ENCODE measurements at places on chromosomes 6 and 20.

DNA sequence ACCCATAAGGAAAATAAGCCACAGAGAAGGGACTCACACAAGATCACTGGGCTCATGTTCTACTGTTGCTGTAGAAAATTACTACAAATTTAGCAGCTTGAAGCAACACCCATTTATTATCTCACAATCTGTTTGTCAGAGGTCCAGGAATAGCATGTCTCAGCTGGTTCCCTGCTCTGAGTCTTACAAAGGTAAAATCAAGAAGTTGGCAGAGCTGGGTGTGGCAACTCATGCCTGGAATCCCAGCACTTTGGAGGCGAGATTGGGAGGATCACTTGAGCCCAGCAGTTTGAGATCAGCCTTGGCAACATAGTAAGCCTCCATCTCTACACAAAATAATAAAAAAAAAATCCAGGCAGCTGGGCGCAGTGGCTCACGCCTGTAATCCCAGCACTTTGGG, 28.5 kb upstream of the ZNF831 start:
- no peak for DNase-seq

GRCh38 chr6:168849459-168849858, 404.2 kb downstream of the THBS2 start:
- DNase-seq = no peak

GRCh38 chr20:16601047-16601446, 27.8 kb upstream of the KIF16B start:
- no peak for DNase-seq

DNA sequence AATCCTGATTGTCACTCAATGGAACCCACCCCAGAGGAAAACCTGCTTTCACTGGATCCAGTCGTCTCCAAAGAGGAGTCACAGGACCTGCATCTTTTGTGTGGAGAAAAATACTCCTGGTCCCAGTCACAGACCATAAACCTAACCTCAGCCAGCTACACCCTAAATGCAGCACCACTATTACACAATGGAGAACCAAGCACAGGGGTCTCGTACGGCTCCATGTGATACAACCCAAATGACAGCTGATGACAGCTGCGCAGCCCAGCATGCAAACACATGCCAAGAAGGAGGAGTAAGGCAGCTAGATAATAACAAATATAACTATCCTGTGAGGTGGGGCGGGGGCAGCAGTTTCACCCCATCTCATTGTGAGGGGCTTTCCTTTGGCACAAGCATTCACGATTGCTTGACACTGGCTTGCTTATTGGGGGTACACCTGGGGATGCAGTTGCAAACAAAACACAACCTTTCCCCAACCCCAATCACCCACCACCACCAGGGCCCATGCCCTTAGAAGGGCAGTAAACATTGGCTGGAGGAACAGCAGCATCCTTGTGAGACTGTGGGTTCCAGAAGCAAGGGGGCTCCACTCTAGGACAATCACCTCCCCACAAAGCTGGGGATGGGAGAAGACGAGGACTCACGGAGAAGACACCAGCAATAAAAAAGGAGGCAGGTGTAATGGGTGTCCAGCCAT, 51.5 kb downstream of the TRERF1 start:
- no peak for DNase-seq

DNA sequence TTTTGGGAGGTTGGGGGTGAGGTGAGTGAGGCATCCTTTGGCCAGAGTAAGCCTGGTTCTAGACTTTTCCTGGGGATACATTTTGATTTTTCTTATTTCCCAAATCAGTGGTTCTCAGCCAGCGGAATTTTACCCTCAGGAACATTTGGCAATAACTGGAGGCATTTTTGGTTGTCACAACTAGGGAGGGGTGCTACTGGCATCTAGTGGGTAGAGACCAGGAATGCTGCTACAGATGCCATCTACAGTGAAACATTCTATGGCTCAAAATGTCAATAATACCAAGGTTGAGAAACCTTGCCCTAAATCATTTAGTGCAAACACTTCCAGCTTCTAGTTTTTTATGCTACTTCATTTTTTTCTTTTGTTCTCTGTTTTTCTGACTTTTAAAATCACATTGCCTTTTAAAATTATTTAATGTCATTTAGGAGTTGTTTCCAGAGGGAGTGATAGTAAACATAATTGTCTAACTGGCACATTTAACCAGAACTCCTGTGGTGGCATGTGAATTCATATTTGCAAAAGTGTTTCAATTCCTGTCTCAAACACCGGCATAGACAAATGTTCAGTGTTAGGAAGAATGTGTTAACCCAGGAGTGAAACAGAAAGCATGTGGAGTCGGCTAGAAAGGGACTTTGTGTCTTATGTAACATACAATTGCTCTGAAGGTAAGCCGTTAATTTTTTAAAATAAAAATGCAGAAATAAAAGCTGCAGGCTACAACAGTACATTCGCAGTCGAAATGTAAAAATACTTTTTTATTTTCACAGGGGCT, 59.0 kb downstream of the QRSL1 start:
- DNase-seq = no peak

- no peak for DNase-seq
Measured at GRCh38 chr6:71400852-71401251, 112.2 kb downstream of the OGFRL1 start.

DNA sequence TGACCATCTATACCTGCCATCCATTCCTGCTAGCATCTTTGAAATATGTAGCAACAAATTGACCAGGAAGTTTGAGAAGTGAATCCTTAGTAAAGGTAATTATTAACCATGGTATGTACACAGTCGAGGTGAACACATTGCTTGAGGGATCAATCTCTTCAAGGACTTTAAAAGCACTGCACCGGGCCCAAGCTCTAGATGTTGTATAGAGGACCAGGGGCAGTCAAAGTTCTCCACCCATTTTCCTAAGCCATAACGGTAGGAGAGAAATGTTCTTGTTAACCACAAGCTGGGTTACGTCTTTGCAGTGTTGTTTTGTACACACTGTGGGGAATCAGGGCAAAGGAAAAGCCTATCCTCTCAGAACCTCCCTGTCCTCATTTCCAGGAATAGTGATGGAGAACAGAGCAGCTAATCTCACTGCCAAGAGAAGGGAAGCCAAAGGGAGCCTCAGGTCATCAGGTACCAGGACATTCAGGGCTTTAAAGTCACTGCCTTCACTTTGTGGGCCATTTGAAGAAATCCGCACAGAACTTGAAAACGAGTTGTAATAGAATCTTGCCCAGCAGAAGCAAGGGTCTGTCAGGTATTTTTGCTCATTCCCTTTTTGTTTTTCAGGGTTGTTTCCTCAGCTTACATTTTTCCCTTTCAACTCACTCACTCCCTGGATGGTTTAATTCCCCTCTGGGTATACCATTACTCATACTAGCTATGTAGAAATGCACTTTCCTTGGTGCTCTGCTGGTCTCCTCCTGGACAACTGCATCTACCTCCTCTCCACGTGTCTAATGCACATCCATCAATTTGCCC, 5.3 kb upstream of the PM20D2 start:
- no peak for DNase-seq

GRCh38 chr6:105507811-105508210, 104.9 kb upstream of the PREP start:
- no peak for DNase-seq

DNA sequence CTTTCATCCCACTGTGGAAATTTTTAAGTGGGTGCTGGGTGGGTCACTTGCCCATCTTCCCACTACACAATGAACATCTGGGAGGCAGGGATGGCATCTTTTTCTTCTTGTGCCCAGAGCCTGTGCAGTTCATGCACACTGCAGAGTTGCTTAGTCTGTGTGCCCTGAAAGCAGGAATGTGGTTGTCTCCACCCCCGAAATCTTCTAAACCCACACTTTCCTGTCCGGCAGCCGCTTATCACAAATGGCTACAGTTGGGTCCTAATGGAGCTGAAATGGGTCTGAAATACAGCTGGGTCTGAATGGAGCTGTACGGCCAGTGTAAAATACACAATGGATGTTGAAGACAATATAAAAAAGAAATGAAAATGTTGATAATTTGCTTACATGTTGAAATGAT, 112.1 kb upstream of the PMEPA1 start:
- no peak for DNase-seq

DNA sequence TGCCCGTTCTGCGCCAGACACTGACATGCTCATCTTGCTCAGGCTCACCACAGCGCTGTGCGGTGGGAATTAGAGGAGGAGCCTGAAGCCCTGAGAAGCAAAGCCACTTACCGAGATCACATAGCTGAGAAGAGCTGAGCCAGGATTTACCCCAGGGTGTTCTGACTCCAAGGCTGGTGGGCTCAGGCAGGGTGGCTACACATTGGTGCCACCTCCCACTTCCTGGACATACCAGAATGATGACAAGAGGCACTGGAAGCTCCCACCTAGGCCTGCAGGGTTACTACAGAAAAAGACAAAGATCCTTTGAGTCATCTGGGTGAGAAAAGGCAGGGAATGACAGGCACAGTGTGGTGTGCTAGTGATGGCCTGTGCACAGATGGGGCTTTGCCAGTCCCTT, 24.4 kb upstream of the FKBP1A start:
- DNase-seq = no peak

- DNase-seq = no peak
Measured at GRCh38 chr20:24081077-24081476, 92.5 kb upstream of the GGTLC1 start.

GRCh38 chr6:92380803-92381601, 1038.4 kb downstream of the EPHA7 start:
- no peak for DNase-seq

DNA sequence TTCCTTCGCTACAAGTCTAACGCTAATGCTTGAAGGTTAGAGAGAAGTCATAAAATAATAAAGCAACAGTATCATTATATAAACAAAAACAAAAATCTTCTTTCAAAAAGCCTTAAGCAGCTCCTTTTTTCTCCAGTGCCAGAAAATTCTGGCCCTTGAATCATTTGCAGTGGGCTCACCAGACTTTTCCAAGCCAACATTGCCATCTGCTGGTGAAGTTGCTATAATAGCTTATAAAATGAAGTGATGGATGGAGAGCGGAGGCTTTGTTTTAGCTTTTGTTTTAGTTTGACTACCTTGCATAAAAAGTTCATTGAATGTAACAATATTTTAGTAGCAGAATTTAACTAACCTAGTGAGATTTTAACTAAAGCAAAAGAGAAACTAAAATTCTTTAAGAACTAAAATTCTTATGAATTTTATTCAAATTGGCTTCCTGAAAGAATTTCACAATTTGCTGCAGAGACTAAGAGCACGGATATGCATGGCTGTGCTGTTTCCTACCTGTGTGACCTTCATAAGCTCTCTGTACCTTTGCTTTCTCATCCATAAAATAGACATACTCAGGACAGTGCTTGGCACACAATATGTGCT, 44.8 kb upstream of the SLC2A12 start:
- DNase-seq = peak; percentile 31

- DNase-seq = no peak
Measured at GRCh38 chr6:144585217-144585814, 300.2 kb downstream of the UTRN start.

GRCh38 chr6:25369433-25370177, 90.4 kb downstream of the CARMIL1 start:
- peak; percentile 18 for DNase-seq

- DNase-seq = no peak
Measured at GRCh38 chr6:134314006-134314821, 3.7 kb downstream of the SGK1 start.

- no peak for DNase-seq
Measured at GRCh38 chr20:41248368-41249024, 69.0 kb downstream of the ZHX3 start.

DNA sequence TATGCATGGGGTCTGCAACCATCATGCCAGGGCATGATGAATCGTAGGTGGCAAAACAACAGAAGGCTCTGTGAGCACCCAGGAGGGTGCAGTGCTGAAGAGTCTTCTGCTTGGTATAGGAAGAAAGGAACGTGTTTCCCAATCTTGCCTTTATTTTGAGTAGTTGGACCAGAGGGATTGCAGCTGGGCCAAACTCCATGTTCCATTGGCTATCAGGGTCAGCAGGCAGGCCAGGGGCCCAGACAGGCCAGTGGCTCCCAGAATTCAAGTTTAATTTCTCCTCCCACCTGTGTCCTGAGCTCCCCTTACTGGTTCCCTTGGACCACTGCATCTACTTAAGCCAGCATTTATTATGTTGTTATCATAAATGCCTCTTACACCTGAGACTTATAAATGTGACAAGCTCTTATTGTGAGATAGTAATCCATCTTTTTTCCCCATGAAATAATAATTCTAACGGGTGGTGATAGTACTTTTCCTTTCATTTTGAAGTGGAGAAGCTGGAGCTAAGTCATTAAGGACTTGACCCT, 918 bp upstream of the TRIM38 start:
- no peak for DNase-seq

- DNase-seq = no peak
Measured at GRCh38 chr20:60255415-60255814, 297.2 kb downstream of the CDH26 start.

GRCh38 chr20:47066484-47067270, 172.0 kb downstream of the EYA2 start:
- DNase-seq = no peak

DNA sequence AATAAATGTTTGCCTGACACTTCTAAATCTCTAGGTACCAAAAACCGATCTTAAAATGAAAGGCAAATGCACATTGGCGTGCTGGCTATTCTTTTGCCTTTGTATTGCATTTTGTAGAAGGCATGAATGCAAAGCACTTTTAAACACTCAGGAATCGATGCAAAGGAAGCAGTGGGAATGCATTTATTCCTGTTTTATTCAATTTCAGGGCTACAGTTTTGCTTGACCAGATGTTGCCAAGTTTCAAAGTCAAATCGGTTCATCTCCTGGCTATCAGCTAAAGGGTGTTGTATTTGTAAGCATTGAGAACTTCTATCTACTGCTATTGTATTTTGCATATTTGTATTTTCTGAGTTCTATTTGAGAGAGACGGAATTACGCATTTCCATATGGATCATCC, 659.8 kb upstream of the SLC35B3 start:
- DNase-seq = no peak

- no peak for DNase-seq
Measured at GRCh38 chr6:93515736-93516135, 96.4 kb upstream of the EPHA7 start.

- peak; percentile 87 for DNase-seq
Measured at GRCh38 chr6:111087106-111087835, at the start of gene SLC16A10. TSS of gene SLC16A10 (plus strand) at chr6:111087503. CDS start at chr6:111087753, 250 bp downstream.

- no peak for DNase-seq
Measured at GRCh38 chr6:52642368-52642767, 28.5 kb upstream of the TMEM14A start.
